NCI-H1092 (cell line): ENCODE measurements at places on chromosomes 1 and 21.

- no peak for DNase-seq
Measured at GRCh38 chr1:68725001-68725752, 228.3 kb upstream of the DEPDC1 start.

- DNase-seq = no peak
Measured at GRCh38 chr1:48996311-48996710, 219.6 kb upstream of the BEND5 start.

GRCh38 chr1:67655581-67655980 is 29.4 kb upstream of the GADD45A start:
- DNase-seq = no peak

DNA sequence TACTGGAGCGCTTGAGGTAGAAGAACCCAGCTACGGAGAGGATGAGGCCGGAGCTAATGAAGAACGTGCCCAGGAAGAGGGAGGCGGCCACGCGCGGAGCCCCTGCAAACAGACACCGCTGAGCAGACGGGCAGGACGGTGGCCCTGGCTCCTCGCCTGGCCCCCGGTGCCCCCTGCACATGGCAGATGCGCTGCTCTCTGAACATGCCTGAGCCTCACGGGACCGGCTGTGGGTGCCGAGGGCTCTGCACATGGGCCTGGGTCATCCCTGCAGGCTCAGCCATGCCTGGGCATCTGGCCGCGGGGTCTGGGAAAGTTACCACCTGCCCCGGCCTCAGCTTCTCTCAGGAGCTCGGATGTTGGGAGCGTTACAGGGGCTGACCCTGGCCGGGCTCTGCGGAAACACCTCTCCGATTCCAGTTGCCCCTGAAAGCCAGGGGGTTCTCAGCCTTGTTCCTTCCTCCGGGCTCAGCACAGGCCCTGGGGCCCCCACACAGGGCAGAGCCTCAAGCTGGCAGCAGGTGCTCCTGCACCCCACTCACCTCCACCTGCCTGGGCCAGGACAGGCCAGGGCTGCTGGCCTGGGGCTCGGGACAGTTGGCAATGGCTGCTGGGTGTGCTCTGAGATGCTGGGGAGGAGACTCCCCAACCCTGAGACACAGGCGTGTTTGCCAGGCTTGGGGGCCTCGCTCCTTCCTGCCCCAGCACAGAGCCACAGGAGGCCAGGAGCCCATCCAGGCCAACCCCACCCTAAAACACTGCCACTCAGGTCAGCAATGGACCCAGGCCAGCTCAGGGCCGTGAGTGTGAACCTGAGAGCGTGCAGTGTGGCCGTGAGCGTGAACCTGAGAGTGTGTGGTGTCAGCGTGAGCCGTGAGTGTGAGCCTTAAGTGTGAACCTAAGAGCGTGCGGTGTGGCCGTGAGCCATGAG is 12.1 kb upstream of the RNF223 start:
- DNase-seq = no peak

GRCh38 chr1:66292944-66293343 is 241.0 kb upstream of the SGIP1 start:
- no peak for DNase-seq

DNA sequence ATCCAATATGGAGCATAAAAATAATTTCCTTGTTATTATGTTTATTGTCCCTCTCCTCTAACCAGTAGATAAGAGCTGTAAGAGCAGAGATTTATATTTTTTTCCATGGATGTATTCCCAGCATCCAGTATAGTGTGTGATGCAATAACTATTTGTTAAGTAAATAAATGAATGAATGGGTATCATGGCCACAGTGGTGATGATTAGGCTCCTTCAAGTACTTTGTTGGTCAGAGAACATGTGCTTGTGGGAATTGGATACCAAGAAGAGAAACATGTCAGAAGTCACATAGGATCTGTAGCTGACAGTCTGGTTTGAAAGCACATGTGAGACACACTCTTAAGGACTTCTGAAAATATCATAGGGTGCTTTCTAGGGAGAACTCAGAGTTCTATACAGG is 588.5 kb downstream of the AGBL4 start:
- no peak for DNase-seq

DNA sequence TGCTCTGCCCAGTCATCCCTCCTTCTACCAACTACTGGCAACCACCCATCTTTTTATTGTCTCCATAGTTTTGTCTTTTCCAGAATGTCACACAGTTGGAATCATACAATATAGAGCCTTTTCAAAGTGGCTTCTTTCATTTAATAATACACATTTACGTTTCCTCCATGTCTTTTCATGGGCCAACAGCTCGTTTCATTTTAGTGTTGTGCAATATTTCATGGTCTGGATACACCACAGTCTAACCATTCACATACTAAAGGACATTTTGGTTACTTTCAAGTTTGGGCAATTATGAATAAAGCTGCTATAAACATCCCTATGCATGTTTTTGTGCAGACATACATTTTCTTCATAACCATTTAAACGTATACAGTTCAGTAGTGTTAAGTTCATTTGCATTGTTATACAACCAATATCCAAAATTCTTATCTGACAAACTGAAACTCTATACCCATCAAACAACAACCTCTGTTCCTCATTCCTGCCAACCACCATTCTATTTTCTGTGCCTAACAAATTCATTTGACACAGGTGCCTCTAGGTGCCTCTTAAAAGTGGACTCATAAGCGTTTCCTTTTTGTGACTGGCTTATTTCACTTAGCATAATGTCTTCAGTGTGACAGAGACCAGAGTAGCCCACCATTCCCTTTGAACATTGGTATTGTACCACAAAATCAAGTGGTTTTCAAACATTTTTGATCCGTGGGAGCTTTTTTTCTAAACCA is 138.1 kb downstream of the NR5A2 start:
- DNase-seq = no peak
